ENCODE measurements at places on chromosomes 11 and 22.

DNA sequence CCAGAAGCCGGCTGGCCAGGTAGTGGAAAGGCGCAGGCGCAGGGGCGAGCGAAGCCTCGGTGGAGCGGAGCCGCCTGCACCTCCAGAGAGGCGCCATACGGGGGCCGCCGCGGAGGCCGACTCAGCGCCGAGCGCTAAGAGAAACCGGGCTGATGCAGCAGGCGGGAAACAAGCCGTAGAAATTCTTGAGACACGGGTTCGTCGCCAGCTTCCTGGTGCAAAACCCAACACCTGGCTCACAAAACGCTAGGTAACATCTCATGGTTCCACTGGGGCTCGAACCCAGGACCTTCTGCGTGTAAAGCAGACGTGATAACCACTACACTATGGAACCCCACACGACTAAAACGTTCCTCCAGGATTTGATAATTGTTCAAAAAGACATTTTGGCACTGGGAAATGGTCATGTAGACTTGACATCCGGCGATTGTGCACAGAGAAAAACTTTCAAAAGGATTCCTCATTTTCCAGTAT lies 39.1 kb downstream of the OR4D9 start:
- peak; percentile 95 for DNase-seq

DNA sequence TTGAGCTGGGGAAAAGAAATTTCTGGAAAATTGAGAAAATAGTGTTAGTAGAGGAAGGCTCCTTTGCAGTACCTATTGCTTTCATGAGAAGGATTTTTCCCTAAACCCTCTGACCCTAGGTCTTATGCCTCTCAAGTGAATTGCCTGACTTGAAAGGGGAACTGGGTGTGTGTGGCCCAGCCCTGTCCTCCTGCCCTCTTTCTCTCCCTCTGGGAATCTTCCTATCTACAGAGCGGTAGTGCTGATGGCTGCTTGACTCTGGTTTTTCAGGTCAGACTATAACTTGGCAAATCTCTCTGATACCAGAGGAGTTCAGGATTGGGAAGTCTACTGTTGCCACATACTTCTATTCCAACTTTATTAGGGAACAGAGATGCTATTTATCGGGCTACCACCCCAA lies 19.2 kb downstream of the CAVIN3 start:
- no peak for DNase-seq

GRCh38 chr11:82791779-82792178 lies 58.1 kb upstream of the FAM181B start:
- DNase-seq: no peak

- no peak for DNase-seq
Observed at GRCh38 chr11:100876815-100877520, 189.9 kb downstream of the ARHGAP42 start.

- peak; percentile 17 for DNase-seq
Observed at GRCh38 chr11:47924184-47924691, 56.1 kb upstream of the PTPRJ start.

- DNase-seq: no peak
Observed at GRCh38 chr11:71937826-71938225, 9.0 kb downstream of the RNF121 start.

DNA sequence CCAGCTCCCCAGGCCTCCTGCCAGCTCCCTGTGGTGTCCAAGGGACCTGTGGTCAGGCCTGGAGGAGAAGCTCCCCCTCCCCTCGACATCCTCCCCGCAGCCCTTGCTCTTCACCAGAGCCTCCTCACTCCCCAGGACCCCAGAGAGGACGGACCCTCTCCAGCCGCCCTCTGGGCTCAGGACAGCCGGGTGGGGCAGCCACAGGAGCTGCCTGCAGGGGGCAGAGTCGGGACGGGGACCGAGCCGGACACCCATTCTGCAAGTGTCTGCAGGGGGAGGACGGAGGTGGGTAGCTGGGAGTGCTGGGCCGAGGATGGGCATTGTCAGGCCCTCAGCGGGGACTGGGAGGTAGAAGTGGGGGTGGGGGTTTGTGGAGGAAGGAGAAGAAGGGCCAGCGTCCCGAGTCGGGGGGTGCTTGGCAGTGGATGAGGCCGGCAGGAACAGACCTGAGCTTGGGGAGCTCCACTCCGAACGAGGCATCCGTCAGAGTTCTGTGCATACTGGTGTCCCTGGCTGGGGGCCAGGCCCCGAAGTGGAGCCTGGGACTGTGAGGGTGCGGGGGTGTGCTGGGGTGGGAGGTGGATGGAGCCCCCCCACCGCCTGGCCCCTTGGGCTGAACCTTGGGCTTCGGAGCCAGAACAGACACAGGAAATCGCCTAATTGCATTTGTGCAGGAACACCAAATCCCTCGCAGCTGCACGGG lies 15.2 kb downstream of the PRR33 start:
- DNase-seq: peak; percentile 87

- no peak for DNase-seq
Observed at GRCh38 chr22:22745225-22746060, 101.0 kb downstream of the GGTLC2 start.

- DNase-seq: no peak
Observed at GRCh38 chr11:17898071-17898470, 114.8 kb downstream of the SERGEF start.

DNA sequence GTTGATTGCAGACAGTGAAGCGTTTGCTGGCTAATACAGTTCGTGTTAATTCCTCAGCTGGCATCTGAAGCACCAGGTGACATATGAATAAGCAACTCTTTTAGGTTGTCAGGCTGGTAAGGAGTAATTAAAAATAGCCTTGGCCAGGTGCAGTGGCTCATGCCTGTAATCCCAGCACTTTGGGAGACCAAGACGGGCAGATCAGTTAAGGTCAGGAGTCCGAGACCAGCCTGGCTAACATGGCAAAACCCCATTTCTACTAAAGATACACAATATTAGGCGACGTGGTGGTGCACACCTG lies 74.9 kb downstream of the CECR2 start:
- no peak for DNase-seq

- no peak for DNase-seq
Observed at GRCh38 chr11:131672191-131672590, 301.8 kb downstream of the NTM start.

- no peak for DNase-seq
Observed at GRCh38 chr11:8956860-8957259, 7.4 kb downstream of the TMEM9B start.

DNA sequence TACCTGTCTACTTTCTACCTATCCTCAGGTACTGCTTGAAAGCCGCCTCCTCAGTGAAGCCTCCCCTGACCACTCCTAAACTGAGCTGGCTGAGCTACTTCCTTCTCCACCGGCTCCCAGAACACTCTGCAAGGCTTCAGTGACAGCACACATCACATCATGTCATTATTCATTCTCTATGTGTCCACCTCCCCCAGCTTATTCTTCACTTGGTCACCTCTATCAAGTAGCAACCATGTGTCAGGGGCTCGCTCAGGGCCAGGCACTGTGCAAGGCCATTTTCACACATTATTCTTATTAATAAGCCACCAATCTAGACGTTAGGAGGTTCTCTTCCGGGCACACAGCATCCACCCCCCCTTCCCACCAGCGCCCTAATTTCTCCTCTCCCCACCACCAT lies 3.7 kb upstream of the ELFN2 start:
- no peak for DNase-seq

DNA sequence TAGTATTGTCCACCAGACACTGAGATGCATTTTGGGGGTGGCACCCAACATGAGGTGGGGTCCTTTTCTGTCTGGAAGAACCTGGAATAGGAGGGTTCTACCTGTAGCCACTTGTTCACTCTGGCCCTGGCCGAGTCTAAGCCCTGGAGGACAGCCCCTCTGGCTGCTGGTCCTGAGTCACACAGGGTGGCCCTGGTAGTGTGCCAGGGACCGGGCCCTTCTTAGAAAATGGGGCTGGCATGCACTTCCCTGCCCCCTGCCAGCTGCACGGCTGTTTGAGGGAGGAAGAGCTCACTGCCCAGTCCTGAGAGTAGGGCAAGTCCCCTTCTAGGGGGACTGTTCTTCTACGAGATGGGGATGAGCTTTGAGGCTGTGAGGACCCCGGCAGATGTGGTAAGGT lies 2.2 kb downstream of the PLCB3 start:
- no peak for DNase-seq

- peak; percentile 78 for DNase-seq
Observed at GRCh38 chr11:107590460-107591377, at the start of gene ELMOD1. Gene ELMOD1, plus strand, starts transcription at chr11:107591147. Its CDS starts 27,043 bp downstream, at chr11:107618190.

DNA sequence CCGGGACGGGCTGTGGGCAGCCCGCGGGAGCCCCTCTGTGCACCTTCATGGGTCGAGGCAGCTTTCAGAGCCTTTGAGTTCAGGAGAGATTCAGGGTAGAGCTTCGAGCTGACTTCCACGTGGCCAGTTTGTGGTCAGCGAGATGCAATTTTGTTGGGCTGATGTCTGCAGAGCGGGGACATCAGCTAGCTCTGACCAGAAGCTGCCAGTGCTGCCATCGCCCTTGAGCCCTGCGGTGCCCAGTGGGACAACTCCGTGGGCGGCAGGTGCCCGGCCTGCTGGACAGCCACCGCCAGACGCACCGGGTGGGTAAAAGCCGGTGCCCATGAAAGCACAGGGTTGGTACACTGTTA lies 719 bp downstream of the TALDO1 start:
- DNase-seq: peak; percentile 86

DNA sequence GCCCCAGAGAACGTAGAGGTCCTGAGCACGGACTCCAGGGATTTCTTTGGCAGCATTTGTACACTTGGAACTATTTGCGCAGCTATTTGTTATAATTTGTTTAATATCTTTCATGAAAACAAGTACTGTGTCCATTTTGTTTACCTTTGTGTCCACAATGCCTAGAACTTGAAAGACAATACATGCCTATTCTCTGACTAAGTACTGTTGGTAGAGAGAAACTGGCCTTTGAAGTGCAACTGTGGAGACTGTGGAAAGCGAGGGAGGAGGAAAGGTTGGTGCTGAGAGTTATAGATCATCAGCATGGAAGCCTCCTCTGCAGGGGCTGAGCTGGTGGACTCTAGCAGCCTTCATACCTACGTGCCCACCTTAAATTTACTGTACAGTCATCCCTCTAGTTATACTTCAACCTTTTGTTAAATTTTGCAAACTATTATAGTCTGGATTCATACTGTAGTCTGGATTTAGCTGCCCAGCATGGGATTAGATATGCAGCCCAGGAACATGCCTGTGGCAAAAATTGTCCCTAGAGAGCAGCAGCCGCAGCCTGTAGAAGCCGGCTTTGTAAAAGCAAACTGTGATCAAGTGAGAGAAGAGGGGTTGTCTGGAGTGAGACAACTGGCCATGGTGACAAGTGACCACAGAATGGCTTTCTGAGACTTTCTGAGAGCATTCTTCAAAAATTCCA lies 24.2 kb upstream of the YAP1 start:
- DNase-seq: no peak

DNA sequence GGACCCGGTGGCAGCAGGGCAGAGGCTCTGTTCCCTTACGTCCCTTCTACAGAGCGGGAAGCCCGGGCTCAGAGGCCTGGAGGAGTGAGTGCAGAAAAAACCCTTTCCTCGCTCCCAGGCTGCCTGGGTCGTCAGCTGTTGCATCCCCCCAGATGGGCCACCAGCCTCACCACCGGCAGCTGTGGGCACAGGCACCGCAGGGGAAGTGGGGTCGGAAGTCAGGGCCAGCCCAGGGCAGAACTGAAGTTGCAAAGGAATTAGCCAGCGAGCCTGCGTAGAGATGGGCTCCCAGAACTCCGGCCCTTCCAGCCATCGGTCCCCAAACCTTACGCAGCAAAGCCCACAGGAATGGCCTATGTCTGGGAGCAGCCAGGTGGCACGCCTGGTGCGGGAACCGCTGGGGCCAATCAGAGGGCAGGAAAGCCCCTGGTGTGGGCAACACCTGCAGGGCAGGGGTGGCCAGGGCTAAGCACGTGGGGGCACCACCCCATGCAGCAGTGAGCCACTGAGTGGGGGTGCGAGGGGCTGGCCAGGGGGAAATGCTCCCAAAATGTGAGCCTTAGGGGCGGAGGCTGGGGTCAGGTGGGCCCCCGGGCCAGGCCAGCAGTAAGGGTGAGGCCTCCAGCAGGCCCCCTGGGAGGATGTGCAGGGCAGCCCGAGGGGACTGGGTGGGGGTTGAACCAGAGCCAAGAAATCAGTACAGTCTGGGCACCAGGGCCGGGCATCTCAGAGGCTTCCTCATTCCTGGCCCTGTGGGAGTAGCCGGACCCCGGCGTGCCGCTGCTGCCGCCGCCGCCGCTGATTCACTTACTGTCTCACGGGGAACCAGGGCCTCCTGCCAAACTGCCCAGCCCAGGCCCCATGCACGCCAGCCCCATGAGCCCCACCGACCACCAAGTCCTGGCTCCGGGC lies 58.2 kb downstream of the WNT7B start:
- no peak for DNase-seq

DNA sequence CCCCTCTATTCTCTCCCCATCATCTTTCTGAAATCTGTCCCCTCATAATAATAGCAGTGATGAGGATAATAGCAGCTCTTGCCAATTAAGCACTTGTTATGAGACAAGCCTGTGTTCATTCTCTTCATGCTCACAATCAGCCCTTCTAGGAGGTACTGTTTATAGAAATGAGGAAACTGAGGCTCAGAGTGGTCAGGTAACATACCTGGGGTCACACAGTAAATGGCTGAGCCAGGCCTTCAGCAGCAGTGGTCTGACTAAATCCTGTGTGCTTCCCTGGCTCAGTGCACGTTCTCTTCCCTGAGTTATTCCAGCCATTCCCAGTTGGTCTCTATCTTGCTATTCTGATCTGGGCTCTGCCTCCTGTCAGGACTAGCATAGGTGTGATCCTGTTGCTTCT lies 3.8 kb upstream of the CNIH2 start:
- no peak for DNase-seq

- no peak for DNase-seq
Observed at GRCh38 chr11:32886180-32886579, 6.4 kb upstream of the QSER1 start.

GRCh38 chr11:116334596-116334995 lies 438.2 kb downstream of the BUD13 start:
- DNase-seq: no peak

GRCh38 chr22:35352214-35353111 lies 28.4 kb upstream of the HMOX1 start:
- DNase-seq: peak; percentile 94

- DNase-seq: no peak
Observed at GRCh38 chr11:7548659-7549274, 35.0 kb downstream of the PPFIBP2 start.

GRCh38 chr11:65850217-65851082 lies 7.5 kb downstream of the CFL1 start:
- no peak for DNase-seq

- peak; percentile 69 for DNase-seq
Observed at GRCh38 chr11:75265851-75266531, 25.4 kb downstream of the TPBGL start.

All from spleen (tissue), 13 donors.